Renal cortical epithelial cell (primary cell): ENCODE measurements at places on chromosomes 16 and 17. TPM values are rescaled to one million over a fixed set of nuclear protein-coding genes. Genes with fewer than 3 reads are reported as not detected.

The KRT222 gene
- 1.7 and 10.9 TPM in 2 replicates for total RNA-seq

The C16orf86 gene
- total RNA-seq: 4.6 and 11.1 TPM in 2 replicates

The HERPUD1 gene
- total RNA-seq: 87.0 and 252 TPM in 2 replicates

The CYGB gene
- 10.3 and 49.8 TPM in 2 replicates for total RNA-seq

The CSH1 gene
- not detected in 2 replicates for total RNA-seq

The OTOP3 gene
- not detected in 2 replicates for total RNA-seq

The PRCD gene
- total RNA-seq: 0.94 and 5.0 TPM in 2 replicates

The KRTAP4-9 gene
- total RNA-seq: not detected in 2 replicates

The CLEC19A gene
- not detected in 2 replicates for total RNA-seq

The EFNB3 gene
- 0.69 and 2.9 TPM in 2 replicates for total RNA-seq
